ENCODE measurements at places on chromosomes 2 and 18.
A peak's percentile ranks its signal among the peaks of the same experiment; 100 is the strongest.

DNA sequence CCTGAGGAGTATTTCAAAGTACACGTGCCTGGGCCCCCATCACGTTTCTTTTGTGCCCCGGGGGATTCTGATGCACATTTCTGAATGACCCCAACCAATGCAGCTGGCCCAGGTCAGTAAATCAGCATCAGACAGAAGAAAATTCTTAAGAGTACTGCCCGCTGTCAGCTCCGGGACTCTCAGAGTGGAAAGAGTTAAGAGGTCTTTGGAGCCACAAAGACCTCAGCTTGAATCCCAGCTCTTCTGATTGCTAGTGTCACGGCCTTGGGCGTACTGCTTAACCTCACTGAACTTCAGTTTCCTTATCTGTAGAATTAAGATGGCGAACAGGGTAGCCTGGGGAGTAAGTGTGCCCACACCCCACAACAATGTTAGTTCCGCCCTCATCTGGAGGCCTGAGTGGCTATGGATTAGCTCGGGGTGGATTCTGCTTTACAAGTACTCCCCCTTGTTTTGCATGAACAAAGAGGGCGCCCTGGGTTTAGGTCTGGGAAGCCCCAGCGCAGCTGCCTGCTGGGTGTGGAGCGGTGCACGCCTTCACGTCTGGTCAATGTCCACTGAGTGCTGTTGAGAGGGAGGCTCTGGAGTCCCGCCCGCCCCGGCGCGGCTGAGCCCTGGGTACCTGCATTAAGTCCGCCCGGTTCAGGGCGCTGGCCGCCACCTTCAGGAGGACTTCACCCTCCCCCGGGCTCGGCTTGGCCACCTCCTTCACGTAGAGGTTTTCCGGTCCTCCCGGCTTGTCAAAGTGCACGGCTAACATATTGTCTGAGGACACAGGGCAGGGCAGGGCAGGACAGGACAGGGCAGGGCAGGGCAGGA, 858 bp downstream of the TP53I3 start:
- DNase-seq, result peak; percentile 84

GRCh38 chr2:44566059-44566458, 204.3 kb downstream of the CAMKMT start:
- no peak for DNase-seq

GRCh38 chr18:76353500-76353899, 141.5 kb downstream of the ZNF516 start:
- DNase-seq, result no peak

DNA sequence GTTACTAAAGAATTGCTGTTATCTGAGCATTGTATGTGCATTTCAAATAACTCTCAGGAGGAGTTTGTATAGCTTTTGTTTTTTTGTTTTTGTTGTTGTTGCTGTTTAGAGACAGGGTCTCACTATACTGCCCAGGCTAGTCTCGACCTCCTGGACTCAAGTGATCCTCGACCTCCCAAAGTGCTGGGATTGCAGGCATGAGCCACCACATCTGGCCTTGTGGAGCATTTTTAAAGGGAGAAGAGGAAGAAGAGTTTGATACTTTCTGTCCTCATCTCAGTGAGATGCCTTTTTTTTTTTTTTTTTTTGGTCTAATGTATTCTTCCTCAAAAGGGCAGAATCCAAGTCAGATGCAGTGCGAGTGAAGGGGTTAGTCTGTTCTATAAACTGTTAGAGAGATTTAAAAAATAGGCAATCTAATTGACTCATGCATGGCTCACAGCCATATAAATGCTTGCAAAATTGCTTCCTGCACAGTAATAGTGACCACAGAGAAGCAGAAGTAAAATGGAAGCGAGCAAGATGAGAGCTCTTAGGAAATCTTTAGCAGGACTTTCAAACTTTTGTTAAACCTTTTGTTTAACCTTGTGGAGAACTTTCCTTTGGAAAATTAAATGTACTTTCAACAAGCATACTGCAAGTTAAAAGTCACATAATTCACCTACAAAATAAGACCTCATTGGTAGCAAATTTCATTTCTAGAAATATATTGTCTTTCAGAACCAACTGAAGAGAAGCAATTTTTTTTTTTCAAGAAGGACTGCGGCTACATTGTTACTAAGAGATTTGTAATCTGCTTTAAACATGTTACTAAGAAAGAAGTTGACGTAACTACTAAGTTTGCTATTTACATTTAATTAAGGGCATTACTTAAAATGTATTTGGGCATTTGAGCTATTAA, 52.3 kb upstream of the ROCK1 start:
- peak; percentile 92 for DNase-seq

DNA sequence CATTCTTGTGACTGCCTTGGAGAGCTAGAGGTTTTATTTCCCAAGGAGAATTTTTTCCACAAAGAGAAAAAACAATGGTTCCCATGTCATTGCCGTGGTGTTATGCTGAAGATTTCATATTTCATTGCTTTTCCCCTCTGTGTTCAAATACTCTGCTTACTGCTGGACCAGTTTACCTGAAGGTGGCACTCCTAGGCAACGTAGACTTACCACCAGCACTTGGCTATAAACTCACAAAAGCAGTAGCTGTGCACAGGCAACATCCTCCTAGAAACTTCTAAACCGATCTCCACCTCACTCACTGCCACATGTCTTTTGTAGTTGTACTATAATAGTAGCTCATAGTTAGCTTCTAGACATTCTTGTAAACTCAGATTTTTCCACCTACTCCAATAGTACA, 1319.7 kb upstream of the CRIM1 start:
- no peak for DNase-seq

- DNase-seq, result no peak
Observed at GRCh38 chr18:50616484-50617048, 56.7 kb downstream of the MAPK4 start.
